ENCODE measurements at places on chromosomes 4 and X.

DNA sequence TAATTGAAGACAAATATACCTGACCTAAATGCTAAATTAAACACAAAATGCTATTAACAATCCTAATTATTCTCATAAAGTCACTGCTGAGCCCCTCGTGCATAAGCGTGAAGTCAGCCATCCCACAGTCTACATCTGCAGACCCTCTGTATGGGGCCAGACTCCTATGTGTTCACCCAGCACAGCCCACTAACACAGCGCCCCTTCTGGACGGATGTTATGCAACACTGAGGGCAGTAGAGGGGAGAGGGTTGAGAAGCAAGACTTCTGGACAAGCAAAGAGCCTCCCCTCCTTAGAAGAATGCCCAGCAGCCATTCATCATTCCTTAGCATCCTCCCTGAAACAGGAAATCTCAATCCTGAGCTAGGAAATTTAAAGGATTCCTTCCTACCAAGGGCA lies 7.9 kb downstream of the TRPC3 start:
- no peak for DNase-seq

DNA sequence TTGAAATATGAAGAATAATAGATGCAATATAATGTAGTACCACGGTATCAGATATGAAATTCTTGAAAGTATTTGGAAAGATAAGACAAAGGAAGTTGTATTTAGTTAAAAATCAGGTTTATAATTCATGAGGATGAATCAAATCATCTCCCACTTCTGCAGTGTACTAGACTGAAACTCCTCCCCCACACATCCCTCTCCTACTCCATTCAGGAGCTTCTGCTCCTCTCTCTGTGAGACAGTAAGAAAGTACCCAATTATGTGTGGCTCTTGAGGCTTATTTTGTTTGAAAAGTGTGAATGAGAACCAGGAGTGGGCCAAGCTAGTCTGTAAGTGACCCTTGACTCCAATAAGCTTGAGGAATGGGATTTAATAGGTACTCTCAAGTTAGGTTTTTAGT lies 9.5 kb downstream of the SLAIN2 start:
- no peak for DNase-seq

DNA sequence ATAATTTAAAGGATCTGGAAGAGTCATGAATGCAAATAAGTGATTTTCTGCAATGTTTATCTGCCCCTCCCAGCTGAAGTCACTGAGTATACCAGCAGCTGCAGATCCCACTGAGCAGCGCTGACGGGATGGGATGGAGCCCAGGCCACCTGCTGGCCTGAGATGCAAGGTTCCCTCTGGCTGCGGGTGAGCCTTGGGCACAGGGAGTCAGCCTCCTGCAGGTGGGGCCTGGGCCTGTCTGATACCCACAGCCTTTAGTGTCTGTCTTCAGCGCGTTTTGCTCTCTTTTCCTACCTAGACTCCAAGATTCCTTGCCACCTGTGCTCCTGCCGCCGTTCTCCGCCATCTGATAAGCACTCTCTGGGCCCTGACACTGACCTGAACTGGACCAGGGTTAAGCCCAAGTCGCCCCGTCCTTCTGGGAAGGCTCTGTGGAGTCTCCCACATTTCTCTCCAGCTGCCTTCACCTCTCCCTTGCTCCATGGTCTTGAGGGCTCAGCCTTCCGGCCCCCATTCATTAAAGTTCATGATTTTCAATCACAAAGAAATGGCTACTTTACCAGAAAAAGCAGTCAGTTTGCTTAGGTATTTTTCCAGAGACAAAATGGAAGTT lies 223.1 kb upstream of the FAT1 start:
- no peak for DNase-seq

DNA sequence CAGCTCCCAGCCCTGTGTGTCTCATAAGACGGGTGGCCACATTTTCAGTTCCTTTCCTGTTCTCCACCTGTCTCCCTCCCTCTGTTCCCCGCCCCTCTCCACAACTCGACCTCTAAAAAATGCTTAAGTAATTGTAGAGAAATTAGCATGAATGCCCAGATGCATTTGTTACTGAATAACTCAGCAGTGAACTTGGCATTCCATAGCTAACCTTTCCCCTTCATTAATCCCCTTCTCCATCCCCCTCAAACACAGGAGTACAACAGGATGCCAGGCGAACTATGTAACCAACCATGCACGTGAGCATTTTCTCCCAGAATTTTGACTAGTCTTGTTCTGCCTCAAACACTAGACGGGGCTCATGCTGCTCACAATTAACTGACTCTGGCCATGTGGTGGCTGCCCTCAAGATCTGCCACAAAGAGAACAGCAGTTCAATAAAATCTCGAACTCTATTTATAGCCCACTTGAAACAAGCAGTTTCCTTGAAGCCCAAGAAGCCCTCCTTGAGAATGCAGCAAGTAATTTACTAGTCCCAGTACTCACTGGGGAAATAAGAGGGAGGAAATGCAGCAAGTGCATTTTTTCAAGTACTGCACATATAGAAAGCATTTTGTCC lies 351.2 kb downstream of the ARHGAP24 start:
- DNase-seq: no peak

- DNase-seq: no peak
Measured at GRCh38 chr4:163701916-163702315, 207.4 kb downstream of the TMA16 start.
